Stimulated activated CD8-positive, alpha-beta memory T cell treated with anti-CD3 and anti-CD28 coated beads, Interleukin-2, amount 100 ng/mL, for 48 hours (primary cell): ENCODE measurements at places on chromosomes 16 and 17.

GRCh38 chr17:65055708-65056638, 567 bp downstream of the GNA13 start:
- DNase-seq, result peak; percentile 32

DNA sequence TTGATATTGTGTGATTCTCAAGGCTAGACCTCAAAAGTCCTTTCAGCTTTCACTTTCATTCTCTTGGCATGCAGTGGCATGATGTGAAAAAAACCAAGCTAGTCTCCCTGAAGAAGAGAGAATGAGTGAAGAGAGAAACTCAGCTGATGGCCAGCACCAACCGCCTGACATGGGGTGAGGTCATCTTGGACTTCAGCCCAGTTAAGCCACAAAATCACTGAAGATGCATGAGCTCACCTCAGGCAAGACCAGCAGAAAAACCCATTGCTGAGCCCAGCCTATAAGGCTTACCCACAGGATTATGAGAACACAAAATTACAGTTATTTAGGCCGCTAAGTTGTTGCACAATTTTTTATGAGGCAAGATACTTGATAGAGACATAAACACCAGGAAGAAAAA, 496.5 kb downstream of the TOX3 start:
- DNase-seq, result no peak

- DNase-seq, result no peak
These were observed 12.3 kb downstream of the RFFL start for GRCh38 chr17:35051183-35051578.

GRCh38 chr16:30139583-30140481, 16.8 kb upstream of the MAPK3 start:
- no peak for DNase-seq

DNA sequence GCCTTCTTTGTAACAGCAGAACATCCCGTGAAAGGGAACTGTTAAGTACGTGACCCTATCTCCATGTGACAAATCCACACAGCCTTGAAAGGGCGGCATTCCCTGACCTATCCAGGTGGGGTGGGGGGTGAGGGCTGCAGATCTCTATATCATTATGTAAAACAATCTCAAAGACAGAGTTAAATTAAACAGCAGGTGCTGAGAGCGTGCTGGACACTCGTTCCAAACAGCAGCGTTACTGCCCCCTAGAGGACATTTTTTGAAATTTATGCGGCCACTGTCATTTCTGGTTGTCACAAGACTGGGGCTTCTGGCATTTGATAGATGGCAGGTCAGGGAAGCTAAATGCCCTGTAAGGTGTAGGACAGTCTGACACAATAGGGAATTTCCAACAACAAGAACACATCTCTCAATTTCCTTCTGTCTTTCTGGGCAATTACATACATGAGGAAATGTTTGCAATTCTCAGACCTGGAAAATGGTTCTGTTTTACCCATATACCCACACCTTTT, 6.7 kb upstream of the SLC25A39 start:
- DNase-seq, result no peak

DNA sequence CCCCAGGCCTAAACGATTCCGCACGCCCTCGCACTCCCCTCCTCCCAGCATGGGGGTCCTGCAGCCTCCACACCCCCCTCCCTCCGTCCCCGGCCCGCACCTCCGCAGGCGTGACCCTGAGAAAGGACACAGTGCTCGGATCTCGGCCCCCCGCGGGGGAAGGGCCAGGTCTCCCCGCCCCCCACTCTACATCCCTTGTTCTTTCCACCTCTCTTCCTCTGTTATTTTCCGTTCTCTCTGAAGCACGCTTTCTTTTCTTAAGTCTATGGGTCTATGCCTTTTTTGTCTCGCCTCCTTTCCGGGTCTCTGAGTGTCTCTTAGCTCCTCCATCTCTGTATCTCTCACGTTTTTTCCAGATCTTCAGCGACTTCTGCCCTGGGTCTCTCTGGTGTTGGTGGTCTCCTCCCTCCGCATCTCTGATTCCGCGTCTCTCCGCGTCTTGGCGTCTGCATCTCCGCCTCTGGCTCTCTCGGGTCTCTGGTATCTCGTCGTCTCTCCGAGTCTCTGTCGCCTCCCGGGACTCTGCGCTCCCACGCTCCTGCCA, 2.1 kb upstream of the HES7 start:
- no peak for DNase-seq

- DNase-seq, result no peak
These were observed 3.4 kb downstream of the HOXB3 start for GRCh38 chr17:48586355-48587258.

GRCh38 chr16:72024862-72025382, 16.4 kb downstream of the DHODH start:
- DNase-seq, result no peak

DNA sequence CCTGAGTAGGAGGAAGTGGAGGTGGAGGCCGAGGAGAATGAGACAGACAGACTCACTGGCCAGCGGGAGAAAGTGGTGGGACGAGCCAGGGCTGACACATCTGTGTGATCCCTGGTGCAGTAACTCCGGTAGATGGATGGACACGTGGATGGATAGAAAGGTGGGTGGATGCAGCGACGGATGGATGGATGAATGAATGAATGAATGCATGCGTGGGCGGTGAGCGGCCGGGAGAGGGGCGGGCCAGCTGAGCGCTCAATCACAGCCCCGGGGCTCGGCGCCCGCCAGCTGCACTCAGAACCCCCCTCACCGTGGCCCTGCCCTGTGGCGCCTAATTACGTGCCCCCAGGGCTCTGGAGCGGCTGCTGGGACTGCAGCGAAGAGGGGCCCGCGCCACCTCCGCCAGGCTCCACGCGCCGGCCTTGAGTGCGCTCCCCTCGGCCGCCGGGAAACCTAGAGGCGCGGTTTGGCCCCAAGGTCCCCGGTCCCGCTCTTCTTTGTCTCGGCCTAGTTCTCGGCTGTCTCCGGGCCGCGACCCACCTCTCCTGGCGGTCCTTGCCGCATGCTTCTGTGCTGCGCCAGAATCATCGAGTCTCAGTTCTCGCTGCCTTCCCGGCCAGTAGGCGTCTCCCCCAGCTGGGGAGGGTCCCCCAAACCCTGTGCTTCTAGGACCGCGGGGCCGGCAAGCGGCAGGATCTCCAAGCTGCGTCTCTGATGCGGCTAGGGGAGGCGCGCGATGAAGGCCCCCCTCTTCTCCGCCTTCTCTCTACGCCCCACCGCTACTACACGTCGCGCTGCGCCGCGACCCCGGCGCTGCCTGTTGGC, 41.0 kb downstream of the RAI1 start:
- no peak for DNase-seq

- no peak for DNase-seq
These were observed 142.2 kb downstream of the ABCA8 start for GRCh38 chr17:68812876-68813584.

DNA sequence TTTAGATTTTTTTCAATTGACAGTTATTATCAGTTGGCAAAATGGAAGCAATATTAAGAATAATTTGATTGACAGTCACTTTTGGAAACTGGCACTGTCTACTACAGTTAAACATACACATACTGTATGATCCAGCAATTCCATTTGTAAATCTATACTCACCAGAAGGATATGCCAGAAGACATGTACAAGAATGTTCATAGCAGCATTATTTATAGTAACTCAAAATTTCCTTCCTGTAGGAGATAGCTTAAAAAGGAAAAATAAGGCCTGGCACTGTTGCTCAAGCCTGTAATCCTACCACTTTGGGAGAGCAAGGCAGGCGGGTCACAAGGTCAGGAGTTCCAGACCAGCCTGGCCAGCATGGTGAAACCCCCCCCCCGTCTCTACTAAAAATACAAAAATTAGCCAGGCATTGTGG, 89.3 kb downstream of the VMP1 start:
- DNase-seq, result no peak
